ENCODE measurements at places on chromosomes 16 and 17.
A peak's percentile ranks its signal among the peaks of the same experiment; 100 is the strongest.

DNA sequence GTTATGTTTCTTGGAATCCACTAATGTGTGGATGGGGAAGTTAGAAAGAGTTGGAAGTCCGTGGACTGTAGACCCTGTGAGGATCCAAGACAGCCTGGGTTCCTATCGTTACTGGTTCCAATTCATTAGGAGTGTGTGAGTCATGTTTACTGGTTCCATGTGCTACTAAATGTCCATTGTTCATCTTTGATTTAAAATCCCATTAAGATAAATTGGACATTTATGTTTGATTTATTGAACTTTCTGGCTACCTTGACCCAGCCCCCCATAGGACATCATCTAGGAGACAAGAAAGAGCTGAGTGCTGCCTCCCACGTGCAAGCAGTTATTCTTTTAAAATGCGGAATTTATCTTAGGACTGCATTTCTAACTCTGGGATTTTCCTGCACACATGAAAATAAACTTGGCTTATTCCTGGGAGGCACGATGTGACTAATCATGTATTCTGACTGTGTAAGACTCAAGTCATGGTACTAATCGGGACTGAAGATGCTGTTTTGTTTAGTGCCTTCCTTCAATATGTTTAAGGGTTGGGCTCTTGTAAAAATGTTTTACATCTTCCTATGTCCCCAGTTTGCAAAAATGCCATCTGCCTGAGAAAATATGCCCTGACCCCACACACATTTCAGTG, 53.4 kb downstream of the RGS9 start:
- no peak for DNase-seq

DNA sequence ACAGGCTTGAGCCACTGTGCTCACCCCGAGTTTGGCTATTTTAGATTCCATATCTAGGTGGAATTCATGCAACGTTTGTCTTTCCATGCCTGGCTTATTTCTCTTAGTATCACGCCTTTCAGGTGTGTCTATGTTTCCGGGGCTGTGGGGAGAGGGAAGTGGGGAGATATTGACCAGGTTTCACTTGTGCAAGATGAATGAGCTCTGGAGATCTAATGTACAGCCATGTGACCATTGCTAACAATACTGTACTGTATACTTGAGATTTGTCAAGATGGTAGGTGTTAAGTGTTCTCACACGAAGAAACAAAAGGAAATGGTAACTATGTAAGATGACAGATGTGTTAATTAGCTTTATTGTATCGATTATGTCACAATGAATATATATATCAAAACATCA, 199.6 kb downstream of the SHISA9 start:
- DNase-seq: no peak

GRCh38 chr17:57406981-57407286, 150.6 kb downstream of the MSI2 start:
- no peak for DNase-seq

- no peak for DNase-seq
Measured at GRCh38 chr17:79188048-79188447, 113.4 kb downstream of the ENGASE start.

DNA sequence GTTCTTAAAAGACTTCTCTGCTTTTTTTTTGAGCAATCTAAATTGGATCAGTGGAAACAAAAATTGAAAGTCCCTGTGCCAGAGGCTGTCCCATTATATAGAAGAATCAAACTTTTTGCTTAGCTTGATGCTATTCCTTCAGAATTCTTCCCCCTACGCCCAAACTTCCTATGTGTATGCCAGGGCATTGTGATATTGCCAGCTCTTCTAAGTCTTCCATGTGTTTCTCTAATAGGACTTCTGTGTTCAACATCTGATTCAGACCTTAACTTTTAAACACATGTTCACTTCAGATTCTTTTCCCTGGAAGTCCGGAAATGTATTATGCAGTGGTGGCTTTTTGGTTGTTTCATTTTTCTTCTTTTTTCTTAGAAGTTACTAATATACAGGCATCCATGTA, 18.7 kb downstream of the PTRH2 start:
- no peak for DNase-seq

DNA sequence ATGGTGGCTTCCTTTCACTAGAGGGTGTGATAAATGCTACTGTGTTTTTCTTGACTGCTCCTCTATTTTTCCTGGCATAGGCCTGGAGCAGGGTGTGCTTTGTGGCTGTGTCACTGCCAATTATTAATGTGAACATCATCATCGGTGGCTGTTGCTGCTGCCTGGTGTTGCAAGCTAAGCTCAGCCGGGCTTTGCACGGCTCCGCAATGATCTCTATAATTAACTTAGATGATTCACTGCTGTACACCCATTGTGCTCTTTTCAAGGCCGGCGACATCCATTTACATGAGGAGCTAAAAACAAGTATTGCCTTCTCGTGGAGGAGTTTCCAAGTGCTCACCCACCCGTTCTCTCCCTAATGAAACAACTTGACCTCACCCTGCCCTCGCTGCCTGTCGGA, 160.1 kb upstream of the IRX3 start:
- DNase-seq: no peak

DNA sequence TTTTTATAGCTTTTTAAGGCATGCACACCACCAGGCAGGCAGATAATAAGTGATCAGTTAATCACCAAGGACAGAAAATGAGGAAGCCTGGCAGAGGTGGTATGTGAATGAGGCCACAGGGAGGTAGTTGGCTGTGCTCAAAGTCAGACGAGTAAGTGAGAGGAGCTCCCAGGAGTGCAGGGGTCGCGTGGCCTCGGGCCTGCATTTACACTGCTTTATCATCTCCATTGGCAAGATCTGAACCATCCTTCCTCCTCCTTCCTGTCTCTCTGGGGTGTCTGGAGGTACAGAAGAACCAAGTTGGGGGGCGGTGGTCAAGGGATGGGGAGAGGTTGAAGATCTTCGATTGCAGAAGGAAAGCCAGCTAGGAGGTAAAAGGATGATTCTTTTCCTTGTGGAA, 320.1 kb downstream of the SOX9 start:
- DNase-seq: no peak

DNA sequence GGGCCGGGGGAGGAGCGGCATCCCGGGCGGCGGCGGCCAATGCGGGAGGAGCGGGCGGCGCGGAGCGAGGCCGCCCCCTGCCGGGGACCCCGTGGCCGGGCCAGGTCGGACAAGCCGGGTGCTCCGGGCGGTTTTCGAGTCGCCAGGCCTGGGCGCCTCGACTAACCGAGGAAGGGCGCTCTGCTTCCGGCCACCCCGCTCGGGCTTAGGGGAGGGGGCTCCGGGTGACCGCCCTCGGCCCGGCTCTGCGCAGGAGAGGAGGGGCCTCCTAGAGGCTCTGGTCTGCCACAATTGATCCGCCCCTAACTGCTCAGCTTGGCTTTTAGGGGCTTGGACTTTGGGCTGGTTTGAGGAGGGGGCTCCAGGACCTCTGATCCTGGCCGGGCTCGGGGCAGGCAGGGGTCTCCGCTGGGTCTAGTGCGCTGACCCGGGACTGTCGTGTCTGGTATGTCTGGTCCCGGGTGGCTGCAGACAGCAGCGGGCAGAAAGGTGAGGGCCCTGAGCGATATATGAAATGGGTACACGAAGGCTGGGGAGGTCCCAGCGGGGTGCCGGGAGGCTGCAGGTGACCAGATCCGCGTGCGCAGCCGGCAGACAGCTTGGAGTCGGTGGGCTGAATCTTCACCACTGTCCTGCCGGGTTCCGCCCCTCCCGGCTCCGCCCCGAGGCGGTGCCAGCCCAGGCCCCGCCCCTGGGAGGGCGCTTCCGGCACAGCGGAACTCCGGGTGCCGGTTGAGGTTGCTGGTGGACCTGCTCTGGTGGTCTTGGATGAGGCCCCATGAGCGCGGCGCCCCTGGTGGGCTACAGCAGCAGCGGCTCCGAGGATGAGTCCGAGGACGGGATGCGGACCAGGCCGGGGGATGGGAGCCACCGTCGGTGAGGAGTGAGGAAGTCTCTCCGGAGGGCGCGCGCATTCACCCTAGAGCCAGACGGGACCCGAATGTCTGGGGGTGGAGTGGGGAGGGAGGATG, at the start of gene USB1:
USB1 (plus strand) TSS at position 702 of the 971 bp plus-strand sequence; CDS start at position 779, 77 bp downstream.
- peak; percentile 87 for DNase-seq

DNA sequence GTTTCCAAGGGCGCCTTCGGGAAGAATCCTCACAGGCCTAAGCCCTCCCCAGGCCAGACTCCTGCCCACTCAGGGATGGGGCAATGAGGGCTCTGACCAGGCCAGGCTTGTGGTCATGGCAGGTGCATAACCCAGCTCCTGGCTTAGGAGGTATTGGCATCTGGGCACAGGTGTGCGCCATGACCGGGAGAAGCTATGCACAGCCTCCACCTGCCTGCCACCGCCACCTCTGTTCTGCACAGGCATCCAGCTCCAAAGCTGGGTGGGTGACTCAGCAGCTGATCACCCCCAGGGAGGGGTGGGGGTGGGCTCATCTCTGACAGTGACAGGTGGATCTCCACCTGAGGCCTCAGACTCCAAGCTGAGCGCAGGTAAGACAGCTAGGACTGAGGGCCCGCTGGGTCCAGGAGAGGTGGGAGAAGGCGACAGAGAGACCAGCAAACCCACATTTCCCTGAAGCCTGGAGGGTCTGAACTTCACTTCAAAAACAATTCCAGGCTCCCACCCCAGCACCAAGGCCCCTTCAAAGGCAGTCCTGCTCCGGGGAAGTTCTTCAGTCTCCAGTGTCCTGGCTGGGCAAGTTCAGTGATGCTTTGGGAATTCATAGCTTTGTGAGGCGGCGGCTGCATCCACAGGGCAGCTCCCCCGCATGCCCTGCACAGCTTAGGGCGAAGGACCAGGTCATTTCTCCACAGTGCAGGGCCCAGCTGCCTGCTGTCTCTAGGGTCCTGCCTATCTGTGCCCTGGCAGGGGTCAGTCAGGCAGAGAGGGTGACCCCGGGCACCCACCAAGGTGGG, 121.6 kb upstream of the SMURF2 start:
- no peak for DNase-seq

DNA sequence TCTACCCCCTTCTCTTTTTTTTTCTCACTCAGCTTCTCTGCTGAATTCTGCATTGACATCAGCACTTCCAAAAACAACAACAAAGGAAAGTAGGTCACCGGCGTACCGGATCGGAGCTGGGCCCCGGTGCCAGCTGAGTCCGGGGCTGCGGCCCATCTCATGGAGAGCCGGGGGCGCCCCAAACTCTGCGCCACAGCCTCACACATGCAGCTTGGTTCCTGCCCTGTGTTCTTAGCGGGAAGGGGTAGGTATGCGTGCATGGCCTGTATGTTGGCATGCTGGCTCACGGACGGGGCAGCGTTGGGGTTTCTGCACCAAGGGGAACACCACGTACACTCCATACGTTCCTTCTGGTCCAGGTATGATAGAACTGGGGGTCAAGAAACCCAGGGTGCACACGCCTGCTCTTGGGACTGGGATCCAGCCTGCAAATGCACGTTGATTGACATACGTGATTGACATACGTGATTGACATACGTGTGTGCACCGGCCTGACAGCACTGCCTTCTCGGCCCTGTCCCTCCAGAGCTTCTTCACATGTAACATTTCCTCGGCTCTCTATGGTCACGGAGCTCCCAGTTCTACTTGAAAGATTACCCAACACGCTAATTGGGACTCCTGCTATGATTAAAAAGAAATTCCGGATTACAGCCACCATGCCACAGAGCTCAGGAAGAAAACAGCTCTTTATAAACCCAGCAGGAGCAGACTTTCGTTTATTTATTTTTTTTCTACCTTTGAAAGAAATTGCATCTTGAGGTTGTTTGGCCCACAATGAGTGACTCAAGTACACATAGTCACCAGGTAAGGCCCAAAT, 88.7 kb downstream of the RPA1 start:
- no peak for DNase-seq

GRCh38 chr16:29875206-29875605, 12.2 kb upstream of the CDIPT start:
- DNase-seq: no peak

DNA sequence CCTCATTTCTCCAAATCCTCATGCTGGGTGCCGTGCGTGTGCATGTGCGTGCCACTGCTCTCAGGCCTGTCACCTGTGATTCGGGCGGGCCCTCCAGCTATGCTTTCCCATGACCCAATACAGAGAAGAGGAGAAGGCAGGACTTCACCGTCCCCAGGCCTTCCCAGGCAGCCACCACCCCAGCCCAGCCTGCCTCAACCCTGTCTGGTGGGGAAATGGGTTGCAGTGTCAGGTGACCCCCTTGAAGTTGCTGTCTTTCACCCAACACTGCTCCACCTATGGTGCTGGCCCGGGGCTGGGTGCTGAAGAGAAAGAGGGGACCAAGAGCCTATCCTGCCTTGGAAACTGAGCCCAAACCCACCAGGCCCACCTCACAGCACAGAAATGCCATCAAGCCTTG, 94.7 kb downstream of the GOSR1 start:
- DNase-seq: no peak

DNA sequence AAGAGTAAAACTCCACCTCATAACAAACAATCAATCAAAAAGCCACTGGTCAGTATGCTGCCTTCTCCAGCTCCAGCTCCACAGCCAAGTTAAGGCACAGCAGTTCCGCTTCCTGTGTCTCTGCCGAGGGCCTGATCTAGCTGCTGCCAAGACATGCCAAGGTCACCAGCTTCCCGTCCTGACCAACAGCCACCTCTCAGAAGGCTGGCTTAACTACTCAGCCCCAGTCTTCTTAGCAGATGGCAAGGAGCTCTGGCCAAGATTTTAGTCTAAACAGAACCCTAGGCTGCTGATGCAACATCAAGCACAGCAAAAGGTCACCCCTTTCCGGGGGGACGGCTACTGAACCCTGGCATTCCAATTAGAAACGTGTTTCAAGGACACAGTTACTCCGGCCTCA, 17.7 kb upstream of the MNT start:
- DNase-seq: no peak

DNA sequence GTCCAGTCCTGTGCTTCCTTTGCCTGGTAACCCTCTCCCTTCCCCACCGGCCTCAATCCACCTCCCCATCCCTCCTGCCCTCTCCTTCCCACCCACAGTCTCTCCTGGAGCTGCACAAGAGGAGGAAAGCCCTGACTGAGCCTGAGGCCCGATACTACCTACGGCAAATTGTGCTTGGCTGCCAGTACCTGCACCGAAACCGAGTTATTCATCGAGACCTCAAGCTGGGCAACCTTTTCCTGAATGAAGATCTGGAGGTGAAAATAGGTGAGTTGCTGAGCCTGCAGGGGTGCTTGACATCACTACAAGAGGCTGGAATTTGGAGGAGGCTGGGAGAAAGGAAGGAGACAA, 1.3 kb downstream of the PLK1 start:
- no peak for DNase-seq

GRCh38 chr16:49411121-49411970, 37.7 kb downstream of the C16orf78 start:
- DNase-seq: no peak

- DNase-seq: no peak
Measured at GRCh38 chr17:73357318-73357717, 45.5 kb upstream of the CDC42EP4 start.

DNA sequence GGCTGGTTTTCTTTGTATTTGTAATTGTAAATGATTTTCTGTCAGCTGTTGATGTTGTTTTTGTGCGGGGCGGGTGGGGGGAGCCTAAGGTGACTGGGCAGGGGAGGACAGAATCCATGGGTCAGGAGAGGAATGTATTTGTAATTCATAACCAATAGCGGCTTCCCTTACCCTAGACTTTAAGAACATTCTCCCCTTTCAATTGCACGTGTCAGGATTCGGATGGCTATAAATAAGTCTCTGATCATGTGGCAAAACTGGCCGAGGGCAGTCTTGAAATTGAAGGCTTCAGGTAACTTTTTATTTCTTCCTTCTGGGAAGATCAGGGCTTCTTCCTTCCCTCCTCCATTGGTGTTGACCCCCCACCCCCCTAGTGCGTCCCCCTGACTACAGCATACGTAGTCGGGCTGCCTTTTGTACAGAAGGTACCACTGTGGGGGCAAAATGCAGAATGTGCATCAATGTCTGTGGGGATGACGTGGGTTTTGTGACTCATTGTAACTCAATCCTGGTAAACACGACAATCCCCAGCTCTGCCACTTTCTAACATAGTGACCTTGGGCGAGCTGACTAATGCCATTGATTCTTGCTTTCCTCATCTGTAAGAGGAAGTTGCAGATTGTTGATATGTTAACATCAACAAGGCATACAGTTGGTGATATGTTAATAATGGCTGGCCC, 16.2 kb downstream of the MARCHF10 start:
- no peak for DNase-seq
